ENCODE measurements at places on chromosomes 6 and 20.

- DNase-seq = no peak
Observed at GRCh38 chr6:13272131-13273046, 55.9 kb downstream of the TBC1D7 start.

GRCh38 chr20:31988430-31989015 lies 20.6 kb downstream of the XKR7 start:
- no peak for DNase-seq

- no peak for DNase-seq
Observed at GRCh38 chr6:156944412-156944811, 167.2 kb downstream of the ARID1B start.

GRCh38 chr6:29729774-29730328 lies 6.6 kb downstream of the HLA-F start:
- DNase-seq = no peak

DNA sequence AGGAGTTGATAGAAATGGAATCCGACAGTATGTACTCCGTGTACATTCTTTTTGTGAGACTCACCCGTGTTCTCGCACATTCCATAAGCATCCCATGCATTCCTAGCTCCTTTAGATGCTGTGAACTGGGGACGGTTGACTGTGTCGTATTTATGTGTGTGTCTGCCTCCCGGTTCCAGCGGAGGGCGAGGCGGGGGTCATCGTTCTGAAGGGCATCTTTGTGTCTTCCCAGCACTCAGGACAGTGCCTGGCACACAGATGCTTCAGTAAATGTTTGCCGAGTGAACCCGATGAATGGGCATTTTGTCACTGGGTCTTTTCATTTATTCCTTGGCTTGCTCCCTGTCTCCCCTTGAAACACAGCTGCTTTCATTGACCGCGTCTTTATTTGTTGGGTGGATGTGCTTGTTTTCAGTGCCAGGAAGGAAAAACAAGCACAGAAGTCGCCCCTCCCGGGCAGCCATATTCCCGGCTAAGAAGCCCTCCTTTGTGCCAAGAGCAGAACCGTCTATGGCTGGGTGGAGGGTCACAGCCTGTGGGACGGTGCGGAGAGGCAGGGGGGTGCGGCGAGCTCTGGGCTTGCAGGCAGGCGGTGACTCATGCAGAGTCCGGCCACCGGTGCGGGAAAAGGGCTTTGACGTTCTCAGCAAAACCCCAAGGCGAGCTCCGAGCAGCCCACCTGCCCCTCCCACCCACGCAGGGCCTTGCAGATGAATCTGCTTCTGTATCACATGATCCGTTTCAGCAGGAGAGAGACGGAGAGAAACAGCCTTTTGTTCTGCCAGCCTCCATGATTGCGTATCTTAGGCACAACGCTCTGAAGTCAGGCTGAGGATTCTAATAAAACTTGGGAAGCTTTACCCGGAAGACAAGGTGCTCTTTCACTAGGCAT lies 11.2 kb upstream of the PSMG4 start:
- DNase-seq = no peak

DNA sequence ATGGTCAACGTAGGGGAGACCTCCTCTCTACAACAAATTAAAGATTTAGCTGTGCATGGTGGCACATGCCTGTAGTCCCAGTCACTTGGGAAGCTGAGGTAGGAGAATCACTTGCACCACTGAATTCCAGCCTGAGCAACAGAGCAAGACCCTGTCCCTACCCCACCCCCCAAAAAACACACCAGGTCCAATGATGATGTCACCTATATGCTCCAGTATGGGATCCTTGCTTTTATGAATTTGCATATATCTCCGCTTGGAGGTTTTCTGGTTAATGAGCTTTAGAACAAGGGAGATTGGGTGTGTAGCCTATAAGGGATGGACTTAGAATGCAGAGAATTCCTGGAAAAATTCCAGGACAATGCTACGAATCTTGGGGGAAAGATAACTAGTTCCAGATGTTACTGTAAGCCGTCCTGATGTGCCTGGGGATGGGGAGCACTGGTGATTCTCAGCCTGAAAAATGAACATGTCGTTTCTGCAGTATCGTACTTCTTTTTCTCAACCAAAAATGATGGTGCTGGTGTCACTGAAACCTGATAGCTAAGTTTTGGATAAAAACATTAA lies 61.1 kb downstream of the ZBTB2 start:
- DNase-seq = no peak

DNA sequence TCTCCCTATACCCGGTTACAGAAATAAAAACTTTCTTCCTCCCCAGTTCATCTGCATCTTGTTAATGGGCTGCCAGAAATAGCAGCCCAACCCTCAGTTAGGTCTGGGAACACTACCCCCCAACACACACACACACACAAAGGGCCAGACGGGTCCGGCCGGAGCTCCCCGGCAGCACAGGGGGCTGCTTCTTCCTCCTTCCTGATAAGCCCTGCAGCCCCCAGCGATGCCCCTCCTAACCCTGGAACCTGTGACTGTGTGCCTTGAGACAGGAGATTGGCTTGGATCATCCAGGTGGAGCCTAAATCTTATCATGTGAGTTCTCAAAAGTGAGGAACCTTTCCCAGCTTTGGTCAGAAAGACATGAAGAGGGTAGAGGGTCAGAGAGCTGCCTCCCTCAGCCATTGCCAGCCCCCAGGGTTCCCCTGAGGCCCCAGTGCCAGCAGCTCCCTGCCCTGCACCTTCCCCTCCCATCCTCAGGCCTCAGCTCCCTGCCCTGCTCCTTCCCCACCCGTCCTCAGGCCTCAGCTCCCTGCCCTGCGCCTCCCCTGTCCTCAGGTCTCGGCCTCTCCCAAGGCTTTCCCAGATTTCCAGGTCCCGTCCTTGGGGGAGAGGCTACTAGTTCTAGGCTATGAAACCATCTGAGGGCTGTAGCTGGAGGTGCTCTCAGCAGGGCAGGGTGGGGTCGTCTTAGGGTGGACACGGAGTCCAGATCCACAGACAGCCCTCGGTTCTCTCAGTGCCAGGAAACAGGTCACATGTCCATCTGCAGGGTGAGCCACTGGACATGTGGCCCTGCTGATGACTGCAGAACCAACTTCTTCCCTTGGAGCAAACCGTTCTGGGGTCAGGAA lies 34.5 kb upstream of the CST7 start:
- DNase-seq = no peak

DNA sequence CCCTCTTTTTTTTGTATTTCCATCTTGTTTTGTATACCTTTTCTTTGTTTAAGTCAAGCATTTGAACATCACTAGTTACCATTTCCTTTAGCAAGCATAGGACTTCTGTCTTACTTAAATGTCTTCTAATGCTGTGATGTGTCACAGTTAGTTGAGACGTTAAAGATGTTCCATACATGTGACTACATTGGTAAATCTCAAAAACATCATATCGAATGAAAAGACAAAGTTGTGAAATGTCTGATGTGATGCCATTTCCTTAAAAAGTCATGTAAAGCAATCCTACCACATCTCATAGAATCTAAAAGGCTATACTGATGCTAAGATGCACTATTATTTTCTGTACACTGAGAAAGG lies 26.8 kb downstream of the SLC16A10 start:
- no peak for DNase-seq

DNA sequence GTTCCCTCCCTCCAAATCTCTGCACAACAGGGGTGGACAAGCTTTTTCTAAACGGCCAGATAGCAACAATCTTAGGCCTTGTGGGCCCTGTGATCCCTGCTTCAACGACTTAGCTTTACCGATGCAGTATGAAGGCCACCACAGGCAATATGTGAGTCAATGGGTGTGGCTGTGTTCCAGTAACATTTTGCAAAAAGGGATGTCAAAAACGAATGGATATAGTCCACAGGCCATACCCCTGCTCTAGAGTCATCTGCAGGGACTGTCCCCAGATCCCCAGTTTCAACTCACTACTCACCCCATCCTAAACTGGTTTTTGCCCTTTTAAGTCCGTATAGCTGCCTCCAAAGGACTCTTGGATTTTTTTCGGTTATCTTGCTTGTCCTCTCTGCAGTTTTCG lies 34.4 kb downstream of the ECT2L start:
- no peak for DNase-seq

- no peak for DNase-seq
Observed at GRCh38 chr20:63635431-63636141, 8.7 kb upstream of the GMEB2 start.

DNA sequence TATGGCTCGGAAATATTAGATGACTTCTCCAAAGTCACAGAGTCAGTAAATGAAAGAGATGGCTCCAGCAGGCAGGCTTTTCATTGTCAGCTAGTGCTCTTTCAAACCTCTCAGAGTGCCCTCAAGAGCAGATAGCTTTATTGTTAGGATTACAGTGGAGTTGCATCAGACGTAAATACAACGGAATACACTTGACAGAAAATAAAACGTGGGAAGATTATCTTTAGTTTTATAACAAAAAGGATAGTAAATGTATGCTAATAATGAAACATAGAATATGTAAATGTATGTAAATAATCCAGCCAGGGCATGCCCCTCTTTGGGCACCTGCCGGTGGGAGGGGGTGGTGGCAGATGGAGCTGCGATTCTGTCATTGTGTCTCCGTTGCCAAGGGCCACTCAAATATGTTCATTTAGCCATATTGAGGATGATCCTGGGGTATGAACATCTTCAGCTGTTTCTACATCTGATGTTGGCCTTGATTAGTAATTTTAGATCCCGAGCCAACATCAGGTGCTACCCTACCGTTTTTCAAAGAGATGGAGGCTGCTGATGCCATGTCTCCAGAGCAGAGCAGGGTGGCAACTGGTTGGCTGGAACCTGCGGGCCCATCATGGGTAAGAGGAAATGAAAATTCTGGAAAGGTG lies 358.3 kb upstream of the SULF2 start:
- DNase-seq = peak; percentile 9

DNA sequence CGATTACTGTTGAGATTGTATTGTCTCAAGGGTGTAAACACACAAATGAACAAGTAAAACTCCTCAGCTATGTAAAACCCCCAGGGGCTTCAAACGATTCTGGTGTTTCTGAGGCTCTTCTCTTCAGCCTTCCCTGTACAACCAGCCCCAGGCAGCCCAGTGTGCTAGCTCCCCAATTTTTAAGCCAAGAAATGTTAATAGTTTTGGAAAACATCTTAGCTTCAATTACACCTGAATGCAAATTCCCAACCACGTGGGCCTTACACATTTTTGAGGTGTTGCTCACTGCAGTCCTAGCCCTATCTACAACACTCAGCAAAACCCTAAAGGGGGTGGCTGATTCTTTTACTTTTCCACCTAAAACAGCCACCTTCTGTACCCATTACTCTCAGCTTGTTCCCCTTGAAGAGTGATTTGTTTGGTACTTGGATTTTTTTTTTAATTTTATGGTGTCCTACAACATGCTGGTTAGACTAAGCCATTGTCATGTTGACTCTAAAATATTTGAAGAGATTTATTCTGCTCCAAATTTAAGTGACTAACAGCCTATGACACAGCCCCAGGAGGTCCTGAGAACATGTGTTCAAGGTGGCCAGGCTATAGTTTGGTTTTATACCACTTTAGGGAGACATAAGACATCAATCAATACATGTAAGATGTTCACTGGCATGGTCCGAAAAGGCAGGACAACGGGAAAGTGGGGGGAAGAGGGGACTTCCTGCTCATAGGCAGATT lies 48.7 kb downstream of the ADAT2 start:
- DNase-seq = no peak

- DNase-seq = no peak
Observed at GRCh38 chr20:50221501-50222308, 31.1 kb downstream of the CEBPB start.

DNA sequence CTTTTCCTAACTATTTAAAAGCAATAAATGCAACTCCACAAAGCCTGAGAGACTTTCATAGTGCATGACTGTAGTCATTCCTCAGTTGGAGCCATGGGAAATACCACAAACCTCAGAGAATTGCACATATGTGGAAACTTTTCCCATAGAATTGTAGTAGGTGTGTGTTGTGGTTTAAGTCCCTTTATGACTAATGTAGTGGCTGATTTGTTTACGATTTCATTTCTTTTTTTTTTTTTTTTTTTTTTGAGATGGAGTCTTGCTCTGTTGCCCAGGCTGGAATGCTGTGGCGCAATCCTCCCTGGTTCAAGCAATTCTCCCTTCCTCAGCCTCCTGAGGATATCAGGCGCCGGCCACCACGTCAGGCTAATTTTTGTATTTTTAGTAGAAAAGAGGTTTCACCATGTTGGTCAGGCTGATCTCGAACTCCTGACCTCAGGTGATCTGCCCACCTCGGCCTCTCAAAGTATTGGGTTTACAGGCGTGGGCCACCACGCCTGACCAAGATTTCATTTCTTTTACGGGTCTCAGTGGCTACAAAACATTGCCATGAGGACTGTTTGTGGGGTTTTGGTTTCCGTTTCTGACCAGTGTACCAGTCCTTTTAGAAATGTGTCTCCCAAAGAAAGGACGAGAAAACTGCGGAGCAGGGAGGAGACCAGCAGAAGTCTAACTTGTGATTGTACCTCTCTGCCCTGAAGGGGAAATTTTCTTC lies 212.1 kb upstream of the MARCKS start:
- DNase-seq = no peak

DNA sequence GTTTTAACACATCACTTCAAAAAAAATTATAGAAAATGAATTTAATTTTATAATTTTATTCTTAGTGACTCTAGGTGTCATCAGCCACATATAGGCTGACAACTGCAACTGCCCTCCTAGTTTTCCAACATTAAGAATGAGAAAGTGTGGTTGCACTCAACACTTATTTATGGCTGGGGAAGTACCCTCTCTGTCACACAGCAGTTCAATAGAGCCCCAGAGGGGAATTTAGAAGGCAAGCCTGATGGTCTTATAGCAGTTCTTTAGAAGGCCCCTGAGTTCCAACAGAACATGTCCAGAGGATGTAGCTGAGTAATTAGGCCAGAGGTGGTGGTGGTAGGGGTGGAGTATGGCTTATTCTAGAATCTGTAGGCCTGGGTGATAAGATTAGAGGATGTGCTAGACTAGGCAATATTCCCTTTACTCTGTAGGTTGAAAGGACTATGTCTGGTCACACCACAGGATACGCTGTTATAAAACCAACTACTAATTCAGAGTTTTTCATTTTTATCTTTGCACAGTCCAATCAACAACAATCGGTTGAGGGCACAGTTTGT lies 226.5 kb upstream of the CITED2 start:
- no peak for DNase-seq

All from NCI-H1694 (cell line).